Liver (tissue), 10 donors: ENCODE measurements at places on chromosomes 5 and 9. TPM values are rescaled to one million over a fixed set of nuclear protein-coding genes. Genes with fewer than 3 reads are reported as not detected.

- no peak for DNase-seq
Observed at GRCh38 chr9:6109986-6110385, 94.6 kb upstream of the RANBP6 start.

GRCh38 chr5:34699155-34700077 lies 43.3 kb downstream of the RAI14 start:
- DNase-seq, result peak; percentile 35

DNA sequence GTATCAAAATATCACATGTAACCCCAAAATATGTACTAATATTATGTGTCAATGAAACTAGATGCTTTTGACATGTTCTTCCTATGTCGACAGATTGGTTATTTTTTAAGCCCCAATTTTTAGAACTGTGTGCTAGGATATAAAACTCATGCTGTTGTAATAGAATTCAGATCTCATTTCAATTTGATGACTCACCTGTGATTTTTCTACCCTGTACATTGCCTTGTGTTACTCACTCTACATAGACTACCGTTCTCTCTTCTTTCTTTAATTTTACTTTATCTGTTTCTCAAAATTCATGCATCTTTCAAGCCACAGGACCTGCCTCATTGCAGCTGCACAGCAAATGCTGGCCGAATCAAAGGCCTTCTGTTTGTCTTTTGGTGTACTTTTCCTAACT lies 284.5 kb downstream of the MAT2B start:
- no peak for DNase-seq

DNA sequence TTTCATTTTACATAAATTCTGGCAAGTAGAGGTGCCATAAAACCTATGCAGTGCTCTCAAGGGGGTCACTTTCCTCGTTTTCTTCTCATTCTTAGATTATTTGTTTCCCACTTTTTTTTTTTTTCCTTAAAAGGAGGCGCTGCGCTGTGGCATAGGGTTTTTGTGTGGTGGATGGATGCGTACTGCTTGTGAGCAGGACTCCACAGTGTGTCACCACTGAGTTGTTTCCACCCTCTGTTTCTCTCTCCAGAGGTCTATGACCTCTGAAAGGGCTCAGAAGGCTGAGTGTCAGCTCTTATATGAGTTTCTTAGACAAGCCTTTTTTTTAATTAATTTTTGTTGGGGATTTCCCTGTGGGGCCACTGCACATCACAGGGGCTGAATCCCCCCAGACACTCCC lies 13.6 kb upstream of the CLTB start:
- DNase-seq, result no peak

GRCh38 chr5:82106207-82106606 lies 134.4 kb downstream of the ATG10 start:
- no peak for DNase-seq

- DNase-seq, result no peak
Observed at GRCh38 chr9:106927916-106928315, 65.0 kb downstream of the ZNF462 start.

- DNase-seq, result no peak
Observed at GRCh38 chr9:95605816-95606488, 89.2 kb upstream of the PTCH1 start.

DNA sequence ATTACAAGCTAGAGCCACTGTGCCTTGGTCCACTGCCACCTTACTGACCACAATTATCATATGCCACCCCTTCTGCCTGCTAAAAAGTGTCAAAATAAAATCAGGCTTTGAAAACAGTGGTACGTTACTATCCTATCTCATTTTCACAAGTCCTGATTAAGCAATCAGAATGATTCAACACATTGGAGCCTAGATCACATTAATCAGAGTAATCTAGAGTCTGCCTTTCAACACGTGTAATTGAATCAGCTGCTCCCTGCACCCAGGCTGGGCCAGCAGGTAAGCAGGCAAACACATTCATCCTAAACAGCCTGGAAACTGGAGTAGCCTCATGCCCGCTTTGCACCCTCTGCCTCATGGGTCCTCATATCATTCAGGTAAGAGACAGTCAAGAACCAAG lies 186.2 kb downstream of the DCP2 start:
- no peak for DNase-seq

DNA sequence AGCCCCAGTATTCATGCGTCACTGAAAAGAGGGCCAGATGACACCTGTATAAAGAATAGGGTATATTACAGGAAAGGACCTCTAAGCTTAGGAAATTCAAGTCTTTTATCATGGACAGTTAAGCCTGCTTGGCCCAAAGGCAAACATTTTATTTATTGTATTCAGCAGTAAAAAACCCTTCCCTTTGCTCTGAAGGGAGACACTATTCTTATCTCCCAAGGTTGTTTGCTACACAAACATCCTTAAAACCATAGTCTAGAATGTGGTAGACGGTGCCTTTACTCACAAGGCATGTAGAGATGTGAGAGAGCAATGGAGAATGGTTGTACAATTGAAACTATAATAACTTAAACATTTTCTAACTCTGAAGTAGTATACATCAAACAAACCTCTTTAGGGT lies 33.9 kb downstream of the FTMT start:
- DNase-seq, result no peak

- no peak for DNase-seq
Observed at GRCh38 chr5:141095263-141095641, 837 bp downstream of the PCDHB2 start.

- DNase-seq, result no peak
Observed at GRCh38 chr5:93150311-93151012, 430.6 kb downstream of the NR2F1-AS1 start.

DNA sequence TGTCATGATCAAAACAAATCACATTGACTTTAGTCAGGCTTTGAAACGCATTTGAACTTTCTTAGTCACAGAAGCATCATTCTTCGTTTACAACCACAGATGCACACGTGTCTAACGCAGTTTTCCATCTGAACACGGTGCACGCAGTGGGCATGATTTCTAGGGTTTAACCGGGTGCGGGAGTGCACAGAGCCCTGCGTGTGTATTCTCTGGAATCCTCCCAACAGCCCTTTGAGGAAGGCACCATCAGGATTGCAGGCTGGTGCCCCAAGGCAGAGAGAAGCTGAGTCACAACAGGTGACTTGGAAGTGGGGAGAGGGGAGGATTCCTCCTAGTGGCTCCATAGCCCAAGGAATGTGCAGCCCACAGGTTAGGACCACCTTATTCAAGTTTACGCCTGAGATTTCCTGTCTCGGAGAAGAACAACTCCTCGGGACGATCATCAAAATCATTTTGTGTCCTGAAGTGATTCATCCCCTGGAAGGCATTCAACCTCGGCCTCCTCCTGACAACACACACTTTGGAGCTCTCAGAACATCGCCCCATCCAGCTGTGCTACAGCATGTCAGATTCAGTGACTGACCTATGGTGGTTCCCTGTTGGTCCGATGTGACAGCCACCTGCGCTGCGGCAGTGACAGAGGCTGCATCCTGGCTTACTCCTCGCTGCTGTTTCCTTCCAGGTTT lies 13.1 kb downstream of the ROPN1L start:
- DNase-seq, result no peak

DNA sequence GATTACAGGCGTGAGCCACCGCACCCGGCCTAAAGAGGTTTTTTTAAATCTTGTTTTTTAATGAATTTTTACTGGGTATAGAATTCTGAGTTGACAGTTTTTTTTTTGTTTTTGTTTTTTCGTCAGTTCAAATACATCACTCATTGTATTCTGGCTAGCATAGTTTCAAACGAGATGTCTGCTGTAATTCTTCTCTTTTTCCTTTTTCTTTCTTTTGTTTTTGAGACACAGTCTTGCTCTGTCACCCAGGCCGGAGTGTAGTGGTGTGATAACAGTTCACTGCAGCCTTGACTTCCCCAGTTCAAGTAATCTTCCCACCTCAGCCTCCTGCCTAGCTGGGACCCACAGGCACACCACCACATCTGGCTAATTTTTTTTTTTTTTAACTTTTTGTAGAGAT lies 2.2 kb upstream of the PRRT1B start:
- DNase-seq, result no peak

GRCh38 chr5:10109299-10109698 lies 140.4 kb downstream of the ATPSCKMT start:
- no peak for DNase-seq

DNA sequence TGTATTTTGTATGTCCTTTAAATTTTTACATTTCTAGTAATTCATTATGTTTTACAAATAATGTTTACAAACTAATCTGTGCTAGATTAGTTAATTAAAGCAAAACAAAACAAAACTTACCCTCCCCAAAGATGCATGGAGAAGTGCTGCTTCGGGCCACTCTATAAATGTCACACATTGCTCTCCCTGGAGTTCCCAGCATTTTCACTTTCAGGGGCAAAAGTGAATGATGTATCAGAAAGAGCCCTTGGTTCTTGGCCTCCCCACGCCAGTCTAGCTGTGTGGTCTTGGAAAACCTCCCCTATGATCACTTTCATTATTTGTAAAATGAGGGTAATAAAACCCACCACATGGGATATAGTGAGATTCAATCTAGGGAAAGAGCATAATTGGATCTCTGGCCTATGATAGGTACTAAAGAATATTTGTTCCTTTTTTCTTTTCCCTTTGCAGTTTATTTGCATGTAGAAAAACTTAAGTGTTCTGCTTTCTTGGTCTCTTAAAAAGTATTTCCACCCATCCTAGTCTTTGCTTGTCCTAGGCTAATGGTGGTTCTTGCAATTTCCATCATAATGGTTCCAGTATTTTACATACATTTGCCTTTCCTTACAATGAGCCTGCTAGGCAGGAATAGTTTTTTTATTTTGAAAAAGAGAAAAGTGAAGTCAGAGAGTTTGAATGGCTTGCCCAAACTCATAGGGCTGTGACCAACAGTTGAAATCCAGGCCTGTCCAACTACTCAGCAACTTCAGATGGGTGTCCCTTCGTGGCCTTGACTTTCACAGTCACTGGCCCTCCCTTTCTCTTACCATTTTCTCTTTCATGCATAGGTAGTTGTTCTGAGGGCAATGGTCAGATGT lies 184.5 kb upstream of the KLF4 start:
- no peak for DNase-seq

CD74 gene
- 176 TPM for total RNA-seq

FGF1 gene
- 0.25 TPM for total RNA-seq

GNA14 gene
- 5.4 TPM for total RNA-seq

USP20 gene
- 19.8 TPM for total RNA-seq

RGS7BP gene
- 1.9 TPM for total RNA-seq

PCDHB13 gene
- total RNA-seq, result 0.42 TPM
